ENCODE measurements at places on chromosomes 7 and 10.

DNA sequence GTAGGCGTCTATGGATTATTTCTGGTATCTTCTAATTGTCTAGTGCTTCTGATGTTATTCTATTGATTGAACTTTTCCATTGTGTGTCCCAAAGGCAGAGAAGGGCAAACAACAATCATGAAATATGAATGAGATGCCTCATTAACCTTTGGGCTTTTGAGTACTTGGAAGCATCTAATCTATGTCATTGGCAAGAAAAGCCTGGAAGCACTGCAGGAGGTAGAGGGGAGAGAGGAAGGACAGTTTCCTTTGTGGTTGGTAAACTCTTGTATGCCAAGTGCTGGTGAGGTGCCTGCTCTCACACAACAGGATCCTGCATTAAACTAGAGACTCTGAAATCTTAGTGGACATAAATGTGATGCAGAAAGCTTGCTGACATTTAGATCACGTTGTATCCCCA, 155.2 kb upstream of the TPK1 start:
- no peak for DNase-seq

GRCh38 chr10:77771851-77772250, 134.2 kb upstream of the KCNMA1 start:
- DNase-seq, result no peak

DNA sequence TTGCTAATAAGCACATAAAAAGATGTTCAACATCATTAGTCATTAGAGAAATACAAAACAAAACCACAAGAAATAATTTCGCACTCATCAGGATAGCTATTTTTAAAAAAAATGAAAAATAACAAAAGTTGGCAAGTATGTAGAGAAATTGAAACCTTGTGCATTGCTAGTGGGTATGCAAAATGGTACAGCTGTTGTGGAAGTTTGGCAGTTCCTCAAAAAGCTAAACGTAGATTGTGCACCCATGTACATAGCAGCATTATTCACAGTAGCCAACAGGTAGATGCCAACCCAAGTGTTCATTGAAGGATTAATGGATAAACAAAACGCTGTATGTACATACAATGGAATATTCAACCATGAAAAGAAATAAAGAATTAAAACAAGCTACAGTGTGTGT, 35.3 kb upstream of the STARD3NL start:
- no peak for DNase-seq

- no peak for DNase-seq
Measured at GRCh38 chr7:149188637-149189259, 6.6 kb upstream of the ZNF282 start.

- DNase-seq, result no peak
Measured at GRCh38 chr7:18289788-18290187, 205.8 kb upstream of the HDAC9 start.

DNA sequence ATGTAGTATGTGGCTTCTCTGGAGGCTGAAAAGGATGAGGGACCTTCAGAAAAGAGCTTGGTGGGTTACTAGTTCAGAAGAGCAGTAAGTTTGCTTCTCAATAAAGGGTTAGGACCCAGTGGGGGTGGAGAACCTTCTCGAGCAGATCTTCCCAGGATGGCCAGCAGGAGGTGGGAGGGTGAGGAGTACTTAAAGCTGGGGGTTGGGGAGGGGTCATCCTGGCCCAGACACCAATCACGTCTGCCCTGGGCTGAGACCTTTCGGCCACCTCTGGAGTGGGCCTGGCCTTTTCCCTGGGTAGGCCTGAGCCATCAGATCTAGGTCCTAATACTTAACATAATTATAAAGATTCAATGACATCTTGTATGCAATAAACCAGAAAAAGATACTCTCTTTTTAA, 149.0 kb upstream of the TCF7L2 start:
- no peak for DNase-seq

- no peak for DNase-seq
Measured at GRCh38 chr7:43456200-43456599, 126.7 kb upstream of the STK17A start.

- DNase-seq, result no peak
Measured at GRCh38 chr7:107180378-107180777, 11.6 kb downstream of the HBP1 start.

- no peak for DNase-seq
Measured at GRCh38 chr10:102001435-102002068, 54.4 kb downstream of the ARMH3 start.

- no peak for DNase-seq
Measured at GRCh38 chr7:5270788-5271187, 12.0 kb upstream of the SLC29A4 start.

- no peak for DNase-seq
Measured at GRCh38 chr10:112666094-112666493, 219.1 kb downstream of the VTI1A start.

DNA sequence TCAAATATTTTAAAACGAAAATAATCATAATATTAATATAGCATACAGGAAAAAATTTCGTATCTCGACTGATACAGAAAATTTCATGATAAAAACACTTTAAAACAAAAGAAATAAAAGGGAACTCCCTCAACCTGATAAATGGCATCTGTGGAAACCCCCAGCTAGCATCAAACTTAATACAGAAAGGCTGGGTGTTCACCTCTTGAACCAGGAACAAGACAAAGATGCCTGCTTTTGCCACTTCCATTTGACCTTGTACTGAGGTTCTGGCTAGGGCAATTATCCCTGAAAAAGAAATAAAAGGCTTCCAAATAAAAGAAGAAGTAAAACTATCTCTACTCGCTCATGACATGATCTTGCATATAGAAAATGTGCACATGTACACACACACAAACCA, 2.5 kb upstream of the ALOX5 start:
- DNase-seq, result no peak

- no peak for DNase-seq
Measured at GRCh38 chr7:117021366-117021765, 68.1 kb downstream of the ST7 start.

DNA sequence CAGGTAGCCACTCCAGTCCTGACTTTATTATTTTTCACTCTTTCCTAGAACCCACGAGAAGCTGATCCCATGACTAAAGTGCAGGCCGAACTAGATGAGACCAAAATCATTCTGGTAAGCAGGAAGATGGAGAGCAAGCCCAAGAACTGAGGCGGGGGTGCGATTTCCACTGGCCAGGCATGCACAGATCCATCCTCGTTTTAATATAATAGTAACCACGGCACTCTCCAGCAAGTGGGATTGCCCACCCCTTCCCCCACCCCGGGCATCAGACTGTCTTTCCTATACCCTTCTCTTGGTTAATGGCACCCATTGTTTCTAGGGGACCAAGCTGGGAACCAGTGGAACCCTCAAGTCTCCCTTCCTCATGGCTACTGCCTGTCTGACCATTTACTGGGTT, 7.3 kb downstream of the YKT6 start:
- no peak for DNase-seq

- no peak for DNase-seq
Measured at GRCh38 chr7:99379043-99379577, 4.6 kb downstream of the ARPC1B start.

GRCh38 chr10:86668297-86669165, at the start of gene LDB3:
LDB3 (plus strand) TSS chr10:86668511; CDS start chr10:86668692, 181 bp downstream.
- DNase-seq, result no peak

DNA sequence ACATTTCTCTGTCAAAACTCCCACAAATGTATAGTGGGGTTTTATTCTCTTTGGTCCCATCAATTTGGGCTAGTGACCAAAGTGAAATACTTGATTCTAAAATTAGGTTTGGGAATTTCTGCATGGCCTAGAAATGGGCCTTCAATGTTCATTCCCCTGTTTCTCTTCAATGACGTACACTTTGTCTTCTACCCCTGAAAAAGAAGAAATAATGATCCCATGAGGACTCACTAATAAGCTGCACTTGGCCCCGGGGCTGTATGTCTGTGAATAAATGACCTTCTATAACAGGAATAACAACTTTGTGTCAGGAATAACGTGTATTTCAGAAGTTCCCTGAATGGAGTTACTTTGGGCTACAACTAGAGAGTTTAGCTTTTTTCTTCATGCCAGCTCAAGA, 20.2 kb downstream of the OR6B1 start:
- DNase-seq, result no peak

- DNase-seq, result no peak
Measured at GRCh38 chr7:147249956-147250355, 1133.4 kb downstream of the CNTNAP2 start.

DNA sequence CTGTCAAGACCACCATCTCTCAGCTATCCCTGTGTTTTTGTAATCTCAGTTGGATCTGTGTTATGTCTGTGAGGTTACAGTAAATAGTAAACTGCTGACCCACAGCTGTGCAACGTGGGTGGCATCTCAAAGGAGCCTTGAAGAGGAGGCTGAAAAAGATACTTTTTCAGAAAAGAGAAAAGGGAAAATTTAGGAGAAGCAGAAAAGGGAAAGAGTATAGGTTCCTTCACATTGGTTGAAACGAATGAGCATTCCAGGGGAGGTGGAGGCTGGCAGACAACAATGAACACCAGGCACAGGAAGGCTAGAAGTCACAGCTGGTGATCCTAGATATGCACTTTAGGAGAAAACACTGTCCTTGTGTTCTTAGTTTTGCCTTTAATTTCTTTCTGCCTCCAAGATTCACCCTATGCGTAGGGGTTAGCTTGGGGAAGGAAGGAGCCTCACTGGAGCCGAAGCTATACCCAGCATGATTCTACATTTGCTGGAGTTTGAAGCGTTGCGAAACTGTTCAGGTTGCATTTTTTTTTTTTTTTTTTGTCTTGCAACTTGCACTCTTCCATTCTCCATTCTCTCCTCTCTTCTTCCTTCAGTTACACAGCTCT, 18.3 kb downstream of the CPED1 start:
- no peak for DNase-seq

GRCh38 chr7:18459484-18460245, 35.9 kb upstream of the HDAC9 start:
- DNase-seq, result no peak

- DNase-seq, result no peak
Measured at GRCh38 chr10:119737823-119738222, 12.0 kb downstream of the INPP5F start.

- DNase-seq, result no peak
Measured at GRCh38 chr10:119478111-119478802, 64.3 kb downstream of the RGS10 start.

DNA sequence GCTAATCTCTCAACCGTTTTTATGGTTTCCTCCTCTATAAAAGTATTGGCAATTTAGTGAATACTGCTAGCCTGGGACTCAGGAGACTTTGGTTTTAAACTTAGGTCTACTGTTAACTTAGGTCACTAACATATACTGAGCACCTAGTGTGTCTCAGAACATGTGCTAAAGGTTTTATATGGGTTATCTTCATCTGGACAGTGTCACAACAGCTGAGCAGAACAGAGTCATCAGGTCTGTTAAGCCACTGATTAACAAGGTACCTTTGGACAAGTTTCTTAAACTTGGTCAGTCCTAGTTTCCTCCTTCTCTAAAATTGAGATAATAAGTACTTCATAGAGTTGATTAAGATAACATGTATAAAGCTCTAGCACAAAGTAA, 30.6 kb downstream of the NET1 start:
- DNase-seq, result no peak

GRCh38 chr7:50667338-50667737, 102.1 kb upstream of the DDC start:
- no peak for DNase-seq

- DNase-seq, result no peak
Measured at GRCh38 chr7:90625051-90625450, 28.9 kb downstream of the CDK14 start.

GRCh38 chr10:21047511-21047910, 150.4 kb upstream of the NEBL start:
- no peak for DNase-seq

GRCh38 chr7:31087351-31087750, 35.2 kb downstream of the ADCYAP1R1 start:
- no peak for DNase-seq

GRCh38 chr7:28135315-28135714, 45.3 kb downstream of the JAZF1 start:
- DNase-seq, result no peak

- no peak for DNase-seq
Measured at GRCh38 chr7:7416031-7416858, 119.4 kb downstream of the COL28A1 start.

DNA sequence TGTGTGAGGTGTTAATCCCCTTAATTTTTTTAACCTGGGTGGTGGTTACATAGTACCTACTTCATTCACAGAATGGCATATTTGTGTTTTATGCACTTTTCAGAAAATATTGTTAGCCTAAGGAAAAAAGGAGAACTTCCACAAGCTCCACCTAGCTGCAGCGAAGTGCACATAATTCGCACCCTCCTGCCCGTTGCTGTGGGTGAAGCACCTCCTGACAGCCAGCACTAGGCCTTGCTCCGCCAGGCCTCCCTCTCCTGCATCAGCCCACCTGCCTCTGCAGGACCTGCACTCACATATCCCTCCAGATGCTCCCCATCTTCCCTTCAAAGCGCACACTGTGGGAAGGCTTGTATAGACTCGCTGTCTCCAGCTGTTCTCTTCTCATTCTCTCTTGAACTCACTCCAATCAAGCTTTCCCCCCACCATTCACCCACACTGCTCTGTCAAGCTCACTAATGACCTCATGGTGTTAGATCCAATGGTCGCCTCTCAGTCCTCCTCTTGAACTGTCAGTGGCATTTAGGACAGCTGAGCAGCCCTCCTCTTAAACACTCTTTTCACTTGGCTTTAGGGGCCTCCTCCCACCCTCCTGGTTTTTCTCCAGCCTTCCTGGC, 20.7 kb upstream of the GRID1 start:
- no peak for DNase-seq

GRCh38 chr7:139648941-139649425, 125.5 kb downstream of the CLEC2L start:
- DNase-seq, result no peak

GRCh38 chr10:129501652-129502436, 34.8 kb downstream of the MGMT start:
- no peak for DNase-seq

DNA sequence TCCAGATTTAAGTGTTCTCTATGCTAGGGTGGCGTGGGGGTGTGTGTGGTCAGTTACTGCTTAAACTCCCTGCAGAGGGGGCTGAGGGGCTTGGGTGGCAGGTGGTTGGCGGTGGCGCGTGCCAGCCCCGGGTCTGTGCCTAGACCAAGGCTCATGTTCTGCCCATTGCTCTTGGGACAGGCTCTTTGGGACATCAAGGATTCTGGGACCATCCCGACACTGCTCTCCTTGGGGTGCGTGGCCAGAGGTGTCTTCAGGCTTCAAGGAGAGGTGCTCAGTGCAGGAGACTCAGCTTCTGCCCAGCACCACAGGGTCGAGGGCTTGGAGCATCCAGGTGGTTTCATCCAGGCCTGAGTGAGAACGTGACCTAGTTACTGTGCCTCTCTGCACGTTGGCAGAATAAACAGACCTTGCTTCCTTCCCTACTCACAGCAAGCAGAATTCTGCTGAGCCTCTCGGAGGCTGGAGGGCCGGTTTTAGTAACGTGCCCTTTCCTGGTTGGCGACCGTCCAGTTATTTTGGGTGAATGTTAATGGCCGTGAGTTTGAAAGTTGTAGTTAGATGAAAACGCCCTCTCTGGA, 39.9 kb downstream of the CAMK1D start:
- no peak for DNase-seq

DNA sequence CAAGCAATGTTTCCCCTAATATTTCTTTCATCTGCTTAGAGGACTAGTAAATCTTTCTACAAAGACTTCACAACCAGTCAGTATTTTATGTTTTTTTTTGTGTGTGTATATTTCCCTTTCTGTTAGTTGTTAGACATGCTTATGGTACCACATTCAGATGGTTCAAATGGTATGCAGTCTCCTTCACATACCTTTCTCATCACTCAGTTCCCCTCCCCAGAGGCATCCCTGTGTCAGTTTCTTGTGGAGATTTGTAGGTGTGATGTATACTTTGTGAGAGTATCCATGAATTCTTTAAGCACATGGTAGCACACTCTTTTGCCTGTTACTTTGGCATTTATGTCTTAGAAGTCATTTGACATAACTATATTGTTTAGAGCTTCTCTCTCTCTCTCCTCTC, 4.4 kb downstream of the ZNF485 start:
- DNase-seq, result no peak

GRCh38 chr10:74801447-74801846, 25.0 kb upstream of the KAT6B start:
- DNase-seq, result no peak
